Smooth muscle cell of the coronary artery (primary cell): ENCODE measurements at places on chromosomes 7 and 10. TPM values are rescaled to one million over a fixed set of nuclear protein-coding genes. Genes with fewer than 3 reads are reported as not detected.

IDI2 gene
- total RNA-seq = not detected in 2 replicates

ADIRF gene
- total RNA-seq = 44.9 and 184 TPM in 2 replicates

HDAC9 gene
- 17.7 and 21.2 TPM in 2 replicates for total RNA-seq

TRIM8 gene
- total RNA-seq = 38.3 and 93.6 TPM in 2 replicates

UNCX gene
- not detected in 2 replicates for total RNA-seq

GIMAP4 gene
- 0.35 TPM in 1 of 2 replicates, not detected in the other for total RNA-seq

ZEB1 gene
- 81.7 and 183 TPM in 2 replicates for total RNA-seq

NUTM2E gene
- total RNA-seq = under 0.01 TPM in 1 of 2 replicates, not detected in the other

TASOR2 gene
- total RNA-seq = 21.5 and 52.2 TPM in 2 replicates

TMEM229A gene
- 0.23 and 0.38 TPM in 2 replicates for total RNA-seq

NME8 gene
- total RNA-seq = not detected in 2 replicates

SORCS1 gene
- not detected in 2 replicates for total RNA-seq

HTR5A gene
- total RNA-seq = not detected in 2 replicates

LRCH4 gene
- 2.2 and 5.3 TPM in 2 replicates for total RNA-seq

DPCD gene
- total RNA-seq = 69.5 and 83.4 TPM in 2 replicates

MUC3A gene
- not detected in 2 replicates for total RNA-seq

PTN gene
- total RNA-seq = 1.6 and 9.3 TPM in 2 replicates

ALOX5 gene
- total RNA-seq = not detected in 2 replicates

NRG3 gene
- total RNA-seq = 0.15 TPM in 1 of 2 replicates, not detected in the other

CPVL gene
- total RNA-seq = 0.08 and 1.9 TPM in 2 replicates

PCDH15 gene
- not detected in 2 replicates for total RNA-seq

TPST1 gene
- total RNA-seq = 113 and 189 TPM in 2 replicates

PFKFB3 gene
- 21.1 and 31.0 TPM in 2 replicates for total RNA-seq

FGL2 gene
- 2.6 and 9.8 TPM in 2 replicates for total RNA-seq

SYT15B gene
- total RNA-seq = 0.30 TPM in 1 of 2 replicates, not detected in the other

HMX3 gene
- total RNA-seq = not detected in 2 replicates

SP8 gene
- total RNA-seq = not detected in 2 replicates

ZNF655 gene
- 28.0 and 45.1 TPM in 2 replicates for total RNA-seq

ABCB1 gene
- 0.75 TPM in 1 of 2 replicates, not detected in the other for total RNA-seq

ARHGEF35 gene
- 2.0 and 6.1 TPM in 2 replicates for total RNA-seq

FAM237B gene
- total RNA-seq = not detected in 2 replicates

PCGF5 gene
- total RNA-seq = 13.2 and 50.4 TPM in 2 replicates

SLC12A9 gene
- total RNA-seq = 7.0 and 13.2 TPM in 2 replicates

ADAM12 gene
- 20.8 and 56.4 TPM in 2 replicates for total RNA-seq

EBF3 gene
- total RNA-seq = 3.9 and 8.8 TPM in 2 replicates

PRTFDC1 gene
- 12.6 and 40.1 TPM in 2 replicates for total RNA-seq

HOXA3 gene
- not detected in 2 replicates for total RNA-seq
